T-helper 17 cell (primary cell): ENCODE measurements at places on chromosomes 2 and 18.

DNA sequence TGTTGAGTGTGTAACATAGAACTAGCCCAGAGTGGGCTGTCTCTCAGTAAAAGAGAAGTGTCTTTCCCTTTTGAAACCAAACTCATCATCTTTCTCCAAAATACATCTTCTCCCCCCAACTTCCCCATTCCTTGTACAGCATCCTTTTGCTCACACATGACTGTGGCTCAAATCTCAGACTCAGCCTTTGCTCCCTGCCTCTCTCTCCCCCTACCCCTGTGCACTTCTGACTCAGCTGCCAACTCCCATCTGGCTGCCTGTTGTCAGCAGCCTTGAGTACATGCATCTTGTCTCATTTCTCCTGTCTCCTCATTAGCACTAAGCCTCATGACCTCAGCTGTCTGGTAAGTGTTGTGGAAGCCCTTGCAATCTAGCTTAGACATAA is 18.1 kb upstream of the MGAT4A start:
- no peak for DNase-seq

DNA sequence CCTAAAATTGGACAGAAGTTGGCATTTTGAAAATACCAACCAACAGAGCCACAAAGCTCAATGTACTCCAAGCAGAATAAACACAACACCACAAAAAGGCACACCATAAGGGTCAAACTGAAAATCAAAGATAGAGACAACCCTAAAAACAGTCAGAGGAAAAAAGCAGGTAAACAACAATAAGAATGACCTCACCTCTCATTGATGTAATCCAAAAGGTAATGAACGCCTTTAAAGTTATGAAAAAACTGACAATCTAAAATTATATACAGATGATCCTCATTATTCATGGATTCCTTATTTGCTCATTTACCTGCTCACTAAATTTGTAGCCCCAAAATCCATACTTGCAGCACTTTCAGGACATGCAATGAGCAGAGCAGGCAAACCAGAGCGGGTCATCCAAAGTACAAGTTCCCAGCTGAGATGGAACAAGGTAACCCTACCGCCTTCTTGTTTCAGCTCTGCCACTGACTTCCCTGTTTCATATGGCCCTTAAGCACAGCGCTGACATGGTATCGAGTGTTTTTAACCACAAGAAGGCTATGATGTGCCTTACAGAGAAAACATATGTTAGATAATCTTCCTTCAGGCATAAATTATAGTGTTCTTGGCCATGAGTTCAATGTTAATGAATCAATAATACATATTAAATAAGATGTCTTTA is 17.0 kb downstream of the RTN4 start:
- no peak for DNase-seq

DNA sequence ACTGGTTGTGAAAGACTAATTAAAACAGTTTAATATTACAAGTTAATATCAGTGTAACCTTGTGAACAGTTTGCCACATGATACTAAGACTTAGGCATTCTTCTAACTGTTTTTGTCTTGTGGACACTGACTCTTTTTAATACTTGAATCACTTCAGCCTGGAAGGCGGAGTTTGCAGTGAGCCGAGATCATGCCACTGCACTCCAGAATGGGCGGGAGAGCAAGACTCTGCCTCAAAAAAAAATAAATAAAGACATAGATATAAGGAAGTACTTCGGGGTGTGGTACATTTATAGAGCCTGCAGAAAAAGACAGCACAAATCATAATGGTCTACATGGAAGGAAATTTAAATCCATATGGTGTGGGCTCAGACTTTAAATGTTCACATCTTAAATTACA is 300.4 kb upstream of the NETO1 start:
- DNase-seq: no peak

DNA sequence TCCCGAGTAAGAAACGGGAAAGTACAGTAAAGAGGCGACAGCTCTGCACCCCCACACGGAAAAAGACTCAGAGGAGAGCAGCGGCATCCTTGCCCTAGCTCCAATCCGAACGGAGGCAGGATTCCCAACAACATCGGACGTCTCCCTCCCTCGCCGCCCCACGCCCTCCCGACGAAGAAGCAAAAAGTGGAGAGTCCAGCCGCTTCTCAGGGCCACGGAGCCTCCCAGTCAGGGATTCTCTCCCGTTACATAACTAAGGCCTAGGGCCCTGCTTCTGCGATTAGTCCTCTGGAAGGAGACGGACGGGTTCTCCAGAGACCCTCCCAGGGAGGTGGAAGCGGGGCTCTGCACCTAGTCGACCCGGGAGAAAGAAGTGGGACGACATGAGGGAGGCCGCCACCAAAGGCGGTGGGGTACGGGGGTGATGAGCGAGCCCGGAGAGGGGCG is 587 bp downstream of the SUMO1 start:
- peak; percentile 10 for DNase-seq

DNA sequence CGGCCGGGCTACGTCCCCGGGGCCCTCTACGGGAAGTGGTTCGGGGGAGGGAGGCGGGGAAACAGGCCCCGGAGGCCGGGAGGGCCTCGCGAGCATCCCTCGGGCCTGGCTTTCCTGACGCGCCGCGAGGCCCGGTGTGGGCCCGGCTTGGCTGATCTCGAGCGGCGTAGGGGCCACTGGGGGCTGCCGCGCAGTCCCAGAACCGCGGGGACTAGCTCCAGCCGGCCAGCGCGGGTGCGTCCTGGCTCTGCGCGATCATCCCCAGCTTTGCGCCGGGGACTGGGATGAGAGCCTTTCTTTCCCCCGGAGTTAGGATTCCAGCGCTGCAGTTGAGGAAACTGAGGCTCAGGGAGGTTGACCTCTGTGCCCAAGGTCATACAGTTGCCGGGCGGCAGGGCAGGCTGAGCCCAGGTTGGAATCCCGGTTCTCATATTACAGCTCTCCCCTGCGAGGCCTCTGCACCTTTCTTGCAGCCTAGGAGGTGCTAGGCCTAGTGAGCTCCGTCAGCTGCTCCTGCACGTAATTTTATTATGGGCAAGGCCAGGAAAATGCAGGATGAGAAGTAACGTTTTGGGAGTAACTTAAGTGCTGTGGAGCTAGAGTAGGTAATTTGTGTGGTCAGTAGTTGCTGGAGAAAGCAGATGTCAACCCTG is 501 bp downstream of the LPIN1 start:
- no peak for DNase-seq

DNA sequence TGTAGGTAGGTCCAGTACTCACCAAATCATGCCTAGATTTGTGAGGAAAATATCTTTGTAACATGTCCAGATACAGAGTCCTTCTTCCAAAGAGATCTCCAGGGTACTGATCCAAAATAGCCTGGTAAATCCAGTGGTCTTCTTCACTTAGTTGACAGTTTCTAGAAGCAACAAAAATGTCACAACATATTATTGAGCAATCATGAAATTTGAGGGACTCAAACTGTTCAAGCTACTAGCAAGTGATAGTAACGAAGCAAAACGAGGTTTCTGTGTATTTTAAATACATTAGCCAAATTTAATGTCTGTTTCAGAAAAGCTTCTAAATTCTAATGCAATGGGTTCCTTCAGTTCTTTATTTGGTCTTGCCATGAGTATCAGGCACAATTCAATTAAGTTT is 142.8 kb downstream of the CCDC148 start:
- no peak for DNase-seq

DNA sequence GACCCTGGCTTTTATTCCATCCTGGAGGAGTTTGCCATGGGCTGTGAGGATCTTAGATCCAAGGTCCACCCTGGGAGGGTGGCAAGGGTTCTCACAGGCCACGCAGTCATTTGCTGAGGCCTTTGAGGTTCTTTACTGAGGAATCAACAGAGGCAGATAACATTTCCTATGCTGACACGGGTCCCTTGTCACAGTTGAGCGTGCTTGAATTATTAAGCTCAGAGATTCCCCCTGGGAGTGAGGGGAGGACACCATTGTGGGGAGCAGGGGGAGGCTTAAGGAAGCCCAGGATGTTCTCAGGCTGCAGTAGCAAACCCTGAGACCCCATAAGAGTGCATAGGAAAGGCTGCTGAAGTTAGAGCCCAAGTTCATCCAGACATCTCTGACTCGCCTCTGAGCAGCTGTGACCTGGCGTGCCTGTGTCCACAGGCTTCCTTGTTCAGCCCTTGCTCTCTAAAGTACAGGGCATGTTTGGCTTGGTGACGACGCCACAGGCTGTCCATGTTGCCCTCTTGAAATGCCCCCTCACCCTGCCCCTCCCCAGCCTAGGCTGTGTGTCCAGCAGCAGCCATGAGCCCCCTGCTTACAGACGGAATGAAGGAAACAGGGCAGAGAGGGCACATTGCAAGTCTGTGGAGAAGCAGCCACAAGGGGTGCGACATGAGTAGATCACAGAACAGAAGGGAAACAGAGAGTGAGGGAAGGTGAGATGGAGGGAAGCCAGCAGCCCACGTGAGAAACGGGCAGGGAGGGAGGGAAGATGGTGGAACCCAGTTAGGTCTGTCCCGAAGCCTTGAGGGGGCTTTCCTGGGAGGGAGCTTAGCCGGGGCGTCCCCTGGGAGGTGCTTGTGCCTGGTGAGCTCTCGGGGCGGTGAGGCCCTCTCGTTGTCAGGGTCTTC is 34.0 kb downstream of the NAPG start:
- no peak for DNase-seq

DNA sequence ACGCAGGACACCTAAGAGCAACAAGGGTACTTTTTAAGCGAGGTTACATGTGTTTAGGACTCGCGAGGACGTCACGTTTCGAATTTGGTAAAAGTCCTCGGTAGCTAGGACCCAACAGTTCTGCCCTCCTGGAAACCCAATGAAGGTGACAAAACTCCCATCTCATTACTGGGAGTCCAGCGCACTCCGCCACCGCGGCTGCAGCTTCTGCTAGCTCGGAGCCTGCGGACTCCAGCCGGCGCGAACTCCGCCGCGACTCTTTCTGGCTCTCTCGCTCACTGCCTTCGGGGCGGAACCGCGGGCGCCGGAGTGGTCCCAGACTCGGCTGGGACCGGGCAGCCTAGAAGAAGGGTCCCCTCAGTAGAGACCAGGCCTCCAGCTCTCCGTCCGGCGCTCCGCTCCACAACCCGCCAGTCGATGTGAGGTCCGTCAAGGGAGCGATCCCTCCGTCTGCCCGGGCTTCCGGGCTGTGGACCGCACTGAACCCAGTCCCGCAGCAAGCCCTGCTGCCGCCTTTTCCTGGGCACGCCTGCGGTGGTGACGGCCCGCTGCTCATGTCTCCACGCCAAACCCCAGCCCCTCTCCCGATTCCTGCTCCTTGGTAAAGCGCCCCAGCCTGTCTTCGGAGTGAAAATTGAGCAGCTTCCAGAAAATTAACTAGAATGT is 3.0 kb upstream of the OSR1 start:
- DNase-seq: no peak

GRCh38 chr2:126990605-126991532 is 92.2 kb downstream of the TEX51 start:
- no peak for DNase-seq
